ENCODE measurements at places on chromosomes 6 and 20. TPM values are rescaled to one million over a fixed set of nuclear protein-coding genes. Genes with fewer than 3 reads are reported as not detected.

Gene CALHM5
- total RNA-seq: 3.4 TPM

Gene TSBP1
- not detected for total RNA-seq

Gene ESR1
- total RNA-seq: 3.0 TPM

Gene UNC93A
- not detected for total RNA-seq

Gene PXDC1
- 310 TPM for total RNA-seq

Gene EDN3
- not detected for total RNA-seq

Gene GNAS-AS1
- not detected for total RNA-seq

- H3K36me3 ChIP-seq: no peaks in the 10 kb centered on the region
- no peak overlapping the region for H3K4me3 ChIP-seq
- no peaks in the 10 kb centered on the region for H3K27me3 ChIP-seq
- no peak overlapping the region for H3K27ac ChIP-seq
- no peak for DNase-seq
Observed at GRCh38 chr20:50980071-50980681, 21.6 kb downstream of the MOCS3 start.

- no peaks in the 10 kb centered on the region for H3K27me3 ChIP-seq
- peaks cover 21% of the 10 kb centered on the region for H3K4me1 ChIP-seq
- H3K4me3 ChIP-seq: no peak overlapping the region
- no peak for DNase-seq
- peak overlapping the region; percentile 85 for H3K27ac ChIP-seq
Observed at GRCh38 chr6:11412011-11412424, 125.5 kb upstream of the TMEM170B start.

DNA sequence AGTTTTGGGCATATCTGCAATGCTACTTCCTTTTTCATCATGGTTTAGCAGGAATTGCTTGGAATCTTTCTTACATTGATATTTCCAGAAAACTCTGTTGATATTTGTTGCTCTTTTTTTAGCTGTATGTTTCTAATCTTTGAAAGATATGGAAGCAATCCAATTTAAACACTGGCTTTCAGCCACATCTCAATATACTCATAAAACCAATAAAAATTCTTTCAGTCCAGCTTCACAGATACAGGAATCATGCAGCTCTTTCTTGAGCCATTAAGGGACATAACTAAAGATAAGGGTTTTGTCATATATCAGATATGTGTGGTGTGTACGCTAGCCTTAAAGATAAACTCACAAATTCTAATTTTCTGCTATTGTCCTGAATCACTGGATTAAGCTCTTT is 47.4 kb downstream of the PKIB start:
- no peak overlapping the region for H3K27ac ChIP-seq
- no peak overlapping the region for H3K4me3 ChIP-seq

GRCh38 chr6:155738602-155739105 is 283.0 kb upstream of the NOX3 start:
- no peaks in the 10 kb centered on the region for H3K36me3 ChIP-seq
- H3K27me3 ChIP-seq: no peaks in the 10 kb centered on the region
- H3K4me3 ChIP-seq: no peak overlapping the region
- DNase-seq: no peak

- H3K4me3 ChIP-seq: no peak overlapping the region
- H3K4me1 ChIP-seq: no peaks in the 10 kb centered on the region
- no peaks in the 10 kb centered on the region for H3K36me3 ChIP-seq
- no peak for DNase-seq
Observed at GRCh38 chr6:137149035-137149393, 24.4 kb downstream of the IL22RA2 start.

DNA sequence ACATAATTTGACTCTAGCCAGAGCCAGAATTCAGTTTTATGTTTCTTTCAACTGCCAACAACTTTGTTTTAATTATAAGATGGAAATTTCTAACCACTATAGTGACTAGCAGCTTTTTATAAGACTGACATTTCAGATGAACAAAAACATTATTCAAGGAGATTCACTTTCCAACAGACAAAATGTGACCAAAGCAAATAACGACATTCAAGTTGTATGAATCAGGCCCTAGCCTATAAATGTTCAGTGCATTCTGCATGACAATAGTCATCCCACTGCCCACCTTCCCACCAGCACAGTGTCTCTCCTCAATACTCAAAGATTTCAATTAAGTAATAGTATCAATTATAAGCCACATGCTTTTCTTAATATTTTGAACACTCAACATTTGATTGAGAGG is 200.7 kb downstream of the KHDC1L start:
- no peak overlapping the region for H3K4me3 ChIP-seq
- H3K36me3 ChIP-seq: no peaks in the 10 kb centered on the region
- H3K4me1 ChIP-seq: no peaks in the 10 kb centered on the region
- no peak overlapping the region for H3K27ac ChIP-seq

GRCh38 chr6:110317646-110318045 is 40.5 kb downstream of the METTL24 start:
- peaks cover 10% of the 10 kb centered on the region for H3K36me3 ChIP-seq
- H3K27ac ChIP-seq: no peak overlapping the region
- no peaks in the 10 kb centered on the region for H3K4me1 ChIP-seq
- H3K4me3 ChIP-seq: no peak overlapping the region
- DNase-seq: no peak

DNA sequence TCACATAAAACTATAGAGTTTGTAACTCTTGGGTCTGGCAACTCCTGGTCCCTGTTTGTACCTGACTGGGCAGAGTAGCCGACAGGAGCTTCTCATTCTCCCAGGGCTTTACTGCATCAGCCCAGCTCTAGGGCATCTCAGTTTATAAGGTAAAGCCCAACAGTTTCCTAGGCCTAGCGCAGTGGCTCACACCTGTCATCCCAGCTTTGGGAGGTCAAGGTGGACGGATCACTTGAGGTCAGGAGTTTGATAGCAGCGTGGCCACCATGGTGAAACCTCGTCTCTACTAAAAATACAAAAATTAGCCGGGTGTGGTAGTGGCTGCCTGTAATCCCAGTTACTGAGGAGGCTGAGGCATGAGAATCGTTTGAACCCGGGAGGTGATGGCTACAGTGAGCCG is 47.8 kb downstream of the ATP9A start:
- H3K27ac ChIP-seq: no peak overlapping the region
- H3K36me3 ChIP-seq: peaks cover 6% of the 10 kb centered on the region
- no peak for DNase-seq
- no peaks in the 10 kb centered on the region for H3K4me1 ChIP-seq

GRCh38 chr6:68252632-68253031 is 382.4 kb upstream of the ADGRB3 start:
- H3K4me1 ChIP-seq: no peaks in the 10 kb centered on the region
- H3K27me3 ChIP-seq: no peaks in the 10 kb centered on the region
- DNase-seq: no peak
- H3K4me3 ChIP-seq: no peak overlapping the region
- H3K27ac ChIP-seq: no peak overlapping the region

DNA sequence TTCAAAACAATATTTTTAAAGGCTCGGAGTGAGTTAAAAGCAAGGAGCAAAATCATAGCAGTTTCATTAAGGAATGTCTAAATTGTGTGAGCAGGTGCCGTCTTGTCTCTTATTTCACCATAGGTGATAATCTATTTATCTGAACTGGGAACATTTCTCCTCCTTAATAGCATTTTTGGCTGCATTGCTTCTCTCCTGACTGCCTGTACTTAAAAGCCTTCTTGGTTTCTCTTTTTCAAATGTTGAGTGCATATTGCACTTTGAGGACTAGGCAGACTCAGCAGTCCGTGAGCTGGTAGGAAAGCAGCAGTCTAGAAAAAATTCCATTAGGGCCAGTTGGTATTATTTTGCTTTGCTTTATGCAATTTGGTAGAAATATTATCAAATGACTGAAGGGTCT is 645.9 kb downstream of the GRIK2 start:
- H3K4me1 ChIP-seq: no peaks in the 10 kb centered on the region
- H3K27ac ChIP-seq: no peak overlapping the region

DNA sequence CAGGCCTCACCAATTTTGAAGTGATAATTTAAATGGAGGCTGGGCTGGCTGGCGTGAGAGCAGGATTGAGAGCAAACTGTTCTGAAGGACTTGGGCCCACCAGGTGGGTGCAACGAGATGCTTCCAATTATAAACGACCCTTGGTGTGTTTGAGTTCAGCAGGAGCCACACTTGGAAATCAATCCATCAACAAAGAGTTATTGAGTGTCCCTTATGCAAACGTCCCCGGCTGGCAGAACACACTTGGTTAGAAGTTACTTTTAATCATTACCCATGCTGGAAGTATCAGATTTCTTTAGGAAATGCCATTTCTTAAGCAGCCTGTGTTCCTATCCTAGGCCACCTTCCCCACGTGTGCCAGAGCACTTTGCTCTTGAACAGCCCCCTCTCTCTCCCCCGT is 37.8 kb upstream of the ZNF831 start:
- H3K4me1 ChIP-seq: no peaks in the 10 kb centered on the region
- no peak overlapping the region for H3K27ac ChIP-seq
- H3K27me3 ChIP-seq: no peaks in the 10 kb centered on the region
- H3K36me3 ChIP-seq: no peaks in the 10 kb centered on the region

- DNase-seq: no peak
- no peak overlapping the region for H3K4me3 ChIP-seq
- no peaks in the 10 kb centered on the region for H3K4me1 ChIP-seq
- no peaks in the 10 kb centered on the region for H3K27me3 ChIP-seq
Observed at GRCh38 chr6:69622230-69622629, 174.6 kb downstream of the LMBRD1 start.

DNA sequence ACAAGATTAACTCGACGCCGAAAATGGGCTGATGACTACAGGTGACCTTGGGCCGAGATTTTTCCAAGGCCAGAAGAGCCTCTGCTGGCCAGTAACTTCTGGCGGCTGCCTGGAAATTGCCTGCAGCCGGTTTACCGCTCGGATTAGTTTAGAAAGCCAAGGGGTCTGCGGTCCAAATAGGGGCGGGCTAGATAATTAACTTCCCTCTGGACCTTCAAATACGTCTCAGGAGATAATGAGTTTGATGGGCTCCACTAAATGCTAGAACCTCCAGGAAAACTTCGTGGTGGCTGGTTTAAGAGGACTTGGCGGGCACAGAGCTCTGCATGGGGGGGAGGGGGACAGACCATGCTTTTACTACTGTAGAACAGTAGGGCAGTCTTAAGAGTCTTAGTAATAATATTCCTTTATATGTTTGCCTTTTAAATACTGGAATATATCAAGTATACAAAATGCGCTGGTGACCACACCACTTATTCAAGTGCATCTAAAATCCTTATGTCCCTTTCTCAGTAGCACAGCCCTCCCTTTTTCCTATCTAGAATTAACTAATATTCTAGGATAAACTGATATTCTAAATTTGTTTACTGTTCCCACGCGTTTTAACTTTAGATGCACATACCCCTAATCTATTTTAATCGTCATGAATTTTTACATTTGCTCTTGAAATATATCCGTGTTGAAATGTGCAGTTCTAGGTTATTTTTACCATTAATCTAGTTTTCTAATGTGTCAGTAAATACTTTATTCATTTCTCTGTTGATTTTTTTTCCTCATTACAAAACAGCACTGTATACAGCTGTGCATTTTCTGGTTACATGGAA is 107.5 kb upstream of the PRSS16 start:
- no peaks in the 10 kb centered on the region for H3K36me3 ChIP-seq
- H3K27me3 ChIP-seq: no peaks in the 10 kb centered on the region
- no peak for DNase-seq
- H3K27ac ChIP-seq: peak overlapping the region; percentile 90

GRCh38 chr20:7967199-7967844 is 27.1 kb upstream of the HAO1 start:
- H3K4me1 ChIP-seq: no peaks in the 10 kb centered on the region
- H3K27ac ChIP-seq: no peak overlapping the region
- H3K36me3 ChIP-seq: no peaks in the 10 kb centered on the region
- H3K27me3 ChIP-seq: no peaks in the 10 kb centered on the region
- H3K4me3 ChIP-seq: no peak overlapping the region

DNA sequence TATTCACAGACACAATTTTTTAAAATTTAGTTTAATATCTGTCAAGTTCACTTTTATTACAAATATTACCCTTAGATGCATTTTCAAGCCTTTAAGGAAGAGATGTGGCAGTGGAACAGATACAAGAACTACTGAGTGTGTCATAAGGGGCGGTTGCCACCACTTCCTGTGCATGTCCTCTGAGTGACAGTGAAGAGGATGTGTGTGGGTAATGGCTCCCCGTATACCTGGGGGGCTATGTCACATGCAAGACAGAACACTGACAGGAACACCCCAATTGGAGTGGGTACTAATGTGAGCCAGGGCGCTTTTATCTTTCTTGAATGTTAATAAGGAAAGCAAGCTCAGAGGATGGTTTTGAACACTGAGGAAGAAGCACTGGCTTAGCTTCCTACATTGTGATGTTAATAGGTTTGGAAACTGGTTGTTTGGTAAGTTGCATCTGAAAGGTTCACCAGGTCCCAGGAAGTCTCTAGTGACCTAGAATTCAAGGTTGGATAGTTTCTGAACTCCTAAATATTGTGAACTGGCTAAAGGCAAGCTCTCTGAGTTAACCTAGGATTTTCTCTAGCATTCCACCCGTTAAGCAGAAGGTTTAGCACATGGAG is 83.4 kb upstream of the ASF1A start:
- no peak overlapping the region for H3K27ac ChIP-seq
- H3K36me3 ChIP-seq: peaks cover 14% of the 10 kb centered on the region
- H3K4me3 ChIP-seq: no peak overlapping the region
- H3K4me1 ChIP-seq: no peaks in the 10 kb centered on the region

- no peak for DNase-seq
- no peak overlapping the region for H3K27ac ChIP-seq
- H3K36me3 ChIP-seq: no peaks in the 10 kb centered on the region
Observed at GRCh38 chr6:75906871-75907270, 157.8 kb downstream of the MYO6 start.

DNA sequence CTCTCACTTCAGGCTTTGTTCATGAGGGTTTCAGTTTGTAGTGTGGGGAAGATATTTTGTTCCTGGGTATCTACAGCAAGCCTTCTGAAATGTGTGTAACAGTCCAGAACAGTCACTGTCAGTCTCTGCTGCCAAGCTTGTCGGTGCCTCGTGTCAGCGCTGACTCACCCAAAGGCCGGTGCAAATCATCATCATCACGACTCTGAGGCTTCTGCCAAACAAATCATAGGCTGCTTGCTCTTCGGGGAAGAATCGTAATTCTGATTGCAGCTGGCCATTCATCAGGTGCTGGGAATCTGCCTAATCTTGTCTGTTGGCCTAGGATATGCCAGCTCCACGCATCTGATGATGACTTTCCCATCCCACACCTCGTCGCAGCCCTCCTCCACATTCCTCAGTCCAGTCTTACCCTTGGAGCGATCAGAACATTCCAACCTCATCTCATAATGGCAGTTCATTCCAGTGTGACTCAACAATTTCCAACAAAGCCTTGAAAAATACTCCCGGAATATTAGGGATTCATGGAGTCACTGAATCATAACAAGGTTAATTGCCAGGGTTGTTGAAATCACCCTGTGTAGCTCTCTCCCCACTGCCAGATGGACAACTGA is 40.9 kb downstream of the ALDH8A1 start:
- H3K36me3 ChIP-seq: no peaks in the 10 kb centered on the region
- H3K27me3 ChIP-seq: no peaks in the 10 kb centered on the region
- H3K4me3 ChIP-seq: peak overlapping the region; percentile 19
- H3K4me1 ChIP-seq: no peaks in the 10 kb centered on the region
- H3K27ac ChIP-seq: peak overlapping the region; percentile 41
- peak; percentile 90 for DNase-seq
